ENCODE measurements at places on chromosomes 11 and 22.

GRCh38 chr11:71490044-71490730, 36.9 kb upstream of the KRTAP5-7 start:
- DNase-seq: no peak

DNA sequence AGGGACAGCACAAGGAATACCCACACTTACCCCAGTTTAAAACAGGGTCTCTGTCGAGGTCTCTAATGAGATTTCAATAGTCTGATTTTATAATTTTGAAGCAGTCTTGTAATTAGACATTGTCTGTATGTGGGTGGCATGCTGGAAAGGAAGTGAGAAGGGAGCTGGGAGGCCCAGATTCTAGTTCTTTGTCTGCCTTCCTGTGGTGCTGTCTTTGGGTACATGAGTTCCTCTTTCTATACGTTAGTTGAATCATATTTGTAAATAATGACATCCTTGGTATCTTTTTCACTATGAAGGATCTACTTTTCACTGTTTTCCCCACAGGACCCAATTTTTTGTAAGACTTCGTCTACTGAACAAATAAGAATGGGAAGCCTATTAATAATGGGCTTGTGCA, 42.0 kb upstream of the TENM4 start:
- DNase-seq: no peak

DNA sequence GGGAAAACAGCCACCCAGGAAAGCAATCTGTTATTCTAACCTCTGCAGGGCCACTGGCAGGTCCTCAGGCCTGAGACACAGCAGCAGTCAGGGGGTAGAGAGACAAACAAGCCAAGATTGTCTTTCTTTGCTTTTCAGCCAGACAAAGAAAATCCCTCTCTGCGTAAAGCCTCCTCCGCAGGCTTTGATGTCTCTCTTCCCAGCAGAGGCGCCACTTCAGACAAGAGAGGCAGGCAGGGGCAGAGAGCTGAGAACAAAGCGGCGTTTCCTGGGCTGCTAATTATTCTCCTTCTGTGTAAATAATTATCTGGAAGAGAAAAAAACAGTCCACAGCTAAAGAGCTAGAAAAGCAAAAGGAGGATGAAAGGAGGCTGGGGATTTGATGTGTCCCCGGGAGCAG, 102.7 kb upstream of the SEZ6L start:
- DNase-seq: no peak

DNA sequence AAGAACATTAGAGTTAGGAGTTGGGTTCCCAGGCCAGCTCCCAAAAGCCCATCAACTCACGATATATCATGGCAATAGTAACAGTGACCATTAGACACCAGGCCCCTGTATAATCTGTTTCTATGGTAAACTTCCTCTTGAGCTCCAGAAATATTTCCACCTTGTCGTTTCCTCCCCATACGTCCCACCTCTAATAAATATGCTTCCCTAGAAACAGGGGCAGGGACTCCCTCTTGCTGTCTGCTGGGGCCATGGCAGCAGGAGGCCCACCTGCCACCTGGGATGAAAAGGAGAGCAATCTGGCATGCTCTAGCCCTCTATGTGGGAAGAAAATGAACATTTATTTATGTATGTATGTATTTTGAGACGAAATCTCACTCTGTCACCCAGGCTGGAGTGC, 32.2 kb upstream of the AMOTL1 start:
- no peak for DNase-seq

DNA sequence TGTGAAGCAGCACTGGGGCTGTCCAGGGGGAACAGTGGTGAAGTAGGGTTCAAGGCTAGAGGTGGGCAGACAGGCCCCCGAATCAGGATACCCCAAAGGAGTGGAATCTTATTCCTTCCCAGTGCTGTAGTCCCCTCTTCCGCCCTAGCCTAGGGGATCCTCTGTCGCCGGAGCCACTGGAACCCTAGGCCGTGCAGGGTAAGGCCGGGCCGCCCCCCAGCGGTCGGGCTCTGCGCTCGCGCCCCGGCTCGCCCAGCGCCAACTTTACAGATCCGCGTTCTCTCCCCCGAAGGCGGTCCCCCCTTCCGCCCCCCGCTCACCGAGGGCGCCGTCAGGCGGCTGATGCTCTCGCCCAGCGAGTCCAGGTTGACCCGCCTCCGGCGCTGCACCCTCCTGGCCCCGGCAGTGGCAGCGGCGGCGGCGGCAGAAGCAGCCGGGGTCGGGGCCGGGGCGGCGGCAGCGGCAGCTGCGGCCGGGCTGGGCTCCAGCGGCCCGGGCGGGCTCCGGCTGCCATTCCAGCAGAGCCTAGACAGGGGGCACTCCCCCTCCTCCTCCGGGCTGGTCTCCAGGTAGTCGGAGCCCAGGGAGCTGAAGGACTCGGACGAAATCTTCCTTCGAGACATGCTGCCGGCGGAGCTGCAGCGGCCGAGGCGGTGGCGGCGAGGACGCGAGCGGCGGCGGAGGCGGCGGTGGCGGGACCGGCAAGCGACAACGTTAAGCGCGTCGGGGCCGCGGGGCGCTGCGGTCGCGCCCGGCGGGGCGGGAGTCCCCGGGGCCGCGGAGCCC, 650 bp downstream of the GUCY1A2 start:
- no peak for DNase-seq

- DNase-seq: no peak
Observed at GRCh38 chr11:129204150-129204838, 12.2 kb upstream of the ARHGAP32 start.

DNA sequence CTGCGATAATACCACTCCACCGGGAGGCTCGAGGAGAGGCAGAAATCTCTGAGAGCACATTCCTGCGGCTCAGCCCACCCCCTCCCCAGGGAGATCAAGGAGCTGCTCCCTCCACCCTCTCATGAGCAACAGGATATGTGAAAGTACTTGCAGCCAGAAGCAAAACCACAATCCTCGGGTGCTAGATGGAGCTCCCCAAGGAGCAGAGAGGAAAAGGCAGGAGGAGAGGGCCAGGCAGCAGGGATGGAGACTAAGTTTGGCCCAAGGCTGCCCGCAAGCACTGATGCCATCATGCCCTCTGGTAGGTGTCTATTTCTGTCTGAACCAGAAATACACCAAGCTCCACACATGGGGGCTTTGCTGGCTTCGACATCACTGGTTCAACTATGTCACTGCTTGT, 22.3 kb downstream of the VPS37C start:
- DNase-seq: no peak

- DNase-seq: no peak
Observed at GRCh38 chr22:30444632-30445437, 19.3 kb downstream of the MTFP1 start.

DNA sequence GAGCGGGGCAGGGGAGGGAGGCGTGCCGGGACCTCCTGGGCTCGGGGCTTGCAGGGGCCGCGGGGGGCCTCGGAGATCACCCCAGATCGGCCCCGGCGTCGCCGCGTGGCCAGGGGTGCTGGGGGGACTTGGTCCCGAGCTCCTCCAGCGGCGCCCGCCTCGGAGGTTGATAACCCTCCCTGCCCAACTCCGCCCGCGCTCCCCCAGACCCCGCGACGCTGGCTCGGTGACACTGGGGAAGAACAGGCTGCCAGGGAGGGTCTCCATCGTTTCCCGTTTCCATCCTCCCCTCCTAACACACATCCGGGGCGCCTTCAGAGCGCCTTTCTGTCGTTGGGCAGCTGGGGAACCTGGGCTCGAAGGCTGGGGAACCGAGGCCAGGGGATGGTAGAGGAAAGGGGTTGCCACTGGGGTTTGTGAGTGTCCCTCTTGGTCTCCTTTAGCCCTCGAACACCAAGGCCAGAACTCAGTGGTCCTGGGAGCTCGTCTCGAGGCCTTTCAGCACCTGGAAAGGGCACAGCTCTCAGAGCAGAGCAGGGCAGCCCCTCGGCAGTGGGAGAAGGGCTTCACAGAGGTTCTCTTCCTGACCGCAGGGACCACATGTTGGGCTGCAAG, 431 bp downstream of the SLC37A2 start:
- DNase-seq: no peak
